ENCODE measurements at places on chromosomes 5 and 9. TPM values are rescaled to one million over a fixed set of nuclear protein-coding genes. Genes with fewer than 3 reads are reported as not detected.

Gene KIAA1958
- 2.3 TPM for total RNA-seq

Gene TLR4
- 15.5 TPM for total RNA-seq

Gene CCDC171
- 0.77 TPM for total RNA-seq

Gene PCDH12
- 0.14 TPM for total RNA-seq

Gene EHMT1
- 39.1 TPM for total RNA-seq

Gene BTNL3
- not detected for total RNA-seq

Gene CCDC180
- total RNA-seq: 0.03 TPM

Data from HT1080 (cell line).